ENCODE measurements at places on chromosomes 7 and 10.

DNA sequence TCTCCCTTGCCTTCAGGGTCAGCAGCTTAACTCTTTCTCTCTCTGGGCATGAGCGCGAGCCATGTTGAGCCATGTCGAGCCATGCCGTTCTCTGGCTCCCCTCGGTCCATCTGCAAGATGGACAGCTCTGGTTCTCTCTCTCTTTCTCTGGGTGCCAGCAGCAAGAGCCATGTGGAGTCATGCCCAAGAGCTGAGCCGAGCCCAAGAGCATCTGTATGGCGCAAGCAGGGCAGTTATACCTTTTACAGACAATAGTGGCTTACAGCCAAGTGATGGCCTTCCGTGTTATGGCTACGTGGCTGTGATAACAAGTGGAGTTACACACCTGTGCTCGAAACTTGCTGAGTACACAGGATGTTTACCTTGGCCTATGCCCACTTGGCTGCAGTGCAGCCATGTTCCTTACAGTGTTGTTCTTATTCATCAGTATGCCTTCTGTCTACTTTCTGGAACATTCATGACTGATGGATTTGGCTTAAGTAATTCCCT lies 327.7 kb downstream of the GLRX3 start:
- DNase-seq: no peak

DNA sequence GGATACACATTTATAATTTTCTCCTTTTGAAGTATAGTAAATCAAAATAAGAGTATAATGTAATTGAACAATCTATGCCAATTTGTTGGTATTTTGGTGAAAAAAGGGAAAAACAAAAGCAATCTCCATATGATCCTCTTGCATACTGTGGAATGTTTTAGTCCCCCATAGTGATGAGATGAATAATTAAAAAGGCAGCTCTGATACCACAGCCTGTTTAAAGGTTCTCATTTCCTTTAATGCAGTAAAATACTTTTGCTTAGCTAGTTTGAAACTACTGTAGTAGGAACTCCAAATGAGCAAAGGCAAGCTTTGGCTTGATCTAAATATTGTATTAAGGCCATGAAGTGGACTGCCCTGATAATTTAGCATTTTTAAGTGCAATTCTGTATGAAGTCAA lies 77.6 kb downstream of the VTI1A start:
- DNase-seq: no peak

DNA sequence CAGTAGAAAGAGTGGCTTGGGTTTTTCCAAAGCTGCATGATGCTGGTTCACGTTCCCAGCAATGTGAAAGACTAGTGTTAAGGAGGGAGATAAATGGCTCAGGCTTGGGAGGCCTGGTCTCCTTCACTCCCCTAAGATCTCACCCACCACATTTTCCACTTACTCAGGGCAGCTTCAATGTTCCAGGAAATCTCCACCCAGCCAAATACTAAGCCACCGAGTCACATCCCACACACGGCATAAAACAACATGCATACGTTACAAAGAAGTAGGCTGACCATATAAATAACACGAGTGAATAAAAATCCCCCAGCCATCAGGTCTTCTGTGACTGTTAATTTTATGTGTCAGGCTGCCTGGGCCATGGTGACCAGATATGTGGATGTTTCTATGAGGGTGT lies 303.5 kb downstream of the SFMBT2 start:
- no peak for DNase-seq

GRCh38 chr7:81232084-81232799 lies 313.4 kb upstream of the SEMA3C start:
- peak; percentile 94 for DNase-seq

- no peak for DNase-seq
These were observed 14.2 kb downstream of the DNAJC9 start for GRCh38 chr10:73232887-73233286.

DNA sequence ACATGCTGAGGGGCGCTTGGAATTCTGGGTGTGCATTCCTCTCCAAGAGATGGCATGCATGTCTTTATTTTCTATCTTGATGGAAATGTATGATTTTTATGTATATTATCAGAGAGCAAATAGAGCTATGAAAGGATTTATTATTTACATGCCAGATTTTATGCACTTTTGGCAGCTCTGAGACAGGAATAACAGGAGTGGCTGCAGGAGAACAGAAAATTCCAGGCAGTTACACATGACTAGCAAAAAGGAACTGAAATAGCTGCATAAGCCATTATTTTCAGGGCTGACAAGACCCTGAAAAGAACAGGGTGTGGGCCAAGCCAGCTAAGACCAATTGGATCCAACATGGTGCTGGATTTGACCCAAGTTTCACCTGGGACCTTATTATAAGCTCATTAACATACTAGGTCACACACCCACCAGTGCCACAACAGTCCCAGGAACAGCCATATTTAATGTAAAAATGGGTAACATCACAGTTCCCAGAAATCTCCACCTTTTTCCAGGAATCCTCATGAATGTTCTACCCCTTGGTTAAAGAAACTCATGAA lies 43.2 kb upstream of the ACSL5 start:
- no peak for DNase-seq

- no peak for DNase-seq
These were observed 73.5 kb downstream of the CLEC2L start for GRCh38 chr7:139597028-139597427.

- DNase-seq: no peak
These were observed 47.9 kb upstream of the CNPY1 start for GRCh38 chr7:155594163-155594732.

GRCh38 chr10:97428572-97428981 lies 2.6 kb downstream of the PGAM1 start:
- DNase-seq: no peak

- no peak for DNase-seq
These were observed 513.5 kb downstream of the PTPRN2 start for GRCh38 chr7:158073845-158074840.

- no peak for DNase-seq
These were observed 60.7 kb downstream of the DGKB start for GRCh38 chr7:14841869-14842268.

DNA sequence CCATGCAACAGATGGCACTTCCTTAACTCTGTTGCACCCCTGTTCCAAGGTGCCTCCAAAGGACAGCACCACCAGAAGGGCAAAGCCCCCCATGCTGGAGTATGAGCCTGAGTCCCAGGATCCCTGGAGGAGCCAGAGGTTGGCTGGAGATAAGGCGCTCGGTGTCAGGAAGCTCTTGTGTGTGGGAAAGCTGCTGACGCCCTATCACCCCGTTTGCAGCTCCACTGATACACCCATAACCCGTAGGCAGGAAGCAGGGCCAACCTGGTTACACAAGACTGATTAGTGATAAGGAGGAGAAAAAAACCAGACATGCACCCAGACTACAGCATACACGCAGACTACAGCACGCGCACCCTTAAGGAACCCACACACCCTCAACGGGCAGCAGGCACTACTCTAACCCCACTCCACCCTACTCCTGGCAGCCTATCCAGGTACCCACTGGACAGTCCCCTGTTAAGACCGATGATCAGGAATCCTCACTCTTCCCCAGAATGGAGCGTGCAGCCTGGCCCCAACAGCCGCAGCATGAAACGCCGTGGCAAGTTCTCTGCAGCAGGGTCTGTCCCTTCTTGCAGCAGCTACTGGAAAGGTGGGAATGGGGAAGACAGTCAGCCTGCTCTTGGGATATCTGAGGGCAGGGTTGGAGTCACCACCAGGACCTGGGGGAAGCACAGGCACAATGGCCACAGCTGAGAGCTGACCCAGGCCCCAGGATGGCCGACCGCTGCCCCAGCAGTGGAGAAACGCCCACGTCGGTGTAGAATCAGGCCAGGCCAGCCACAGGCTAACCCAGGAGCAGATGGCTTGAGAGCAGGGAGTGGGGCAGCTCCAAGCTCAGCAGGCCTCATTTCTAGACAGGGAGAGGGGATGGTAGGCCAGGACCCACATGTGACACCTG lies 38.3 kb upstream of the TUBB8 start:
- no peak for DNase-seq

DNA sequence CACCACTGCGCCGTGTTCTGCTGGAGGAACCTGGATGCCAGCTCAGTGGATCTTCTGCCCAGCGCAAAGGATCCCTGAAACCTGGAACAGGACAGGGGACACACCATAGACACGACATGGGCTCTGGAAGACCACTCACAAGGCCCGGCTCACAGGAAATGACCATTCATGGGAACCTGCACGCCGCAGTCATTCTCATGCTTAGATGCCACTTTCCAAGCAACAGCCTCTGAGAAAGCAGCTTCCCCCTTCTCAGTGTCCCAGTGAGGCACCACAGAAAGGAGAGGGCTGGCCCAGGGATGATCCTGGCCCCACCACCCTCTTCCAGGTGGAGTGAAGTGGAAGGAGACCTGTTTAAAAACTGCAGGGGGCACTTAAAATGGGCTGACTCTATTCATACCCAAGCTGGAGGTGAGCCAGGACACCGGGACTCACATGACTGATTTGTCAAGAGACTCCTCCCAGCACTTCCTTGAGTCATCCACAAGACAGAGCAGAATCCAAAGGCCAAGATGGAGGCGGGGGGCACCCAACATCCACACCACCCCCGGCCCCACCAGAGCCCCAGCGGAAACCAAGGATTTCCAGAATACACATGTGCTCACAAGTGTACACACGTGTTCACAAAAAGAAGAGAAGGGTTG lies 11.2 kb downstream of the CTBP2 start:
- DNase-seq: peak; percentile 54

DNA sequence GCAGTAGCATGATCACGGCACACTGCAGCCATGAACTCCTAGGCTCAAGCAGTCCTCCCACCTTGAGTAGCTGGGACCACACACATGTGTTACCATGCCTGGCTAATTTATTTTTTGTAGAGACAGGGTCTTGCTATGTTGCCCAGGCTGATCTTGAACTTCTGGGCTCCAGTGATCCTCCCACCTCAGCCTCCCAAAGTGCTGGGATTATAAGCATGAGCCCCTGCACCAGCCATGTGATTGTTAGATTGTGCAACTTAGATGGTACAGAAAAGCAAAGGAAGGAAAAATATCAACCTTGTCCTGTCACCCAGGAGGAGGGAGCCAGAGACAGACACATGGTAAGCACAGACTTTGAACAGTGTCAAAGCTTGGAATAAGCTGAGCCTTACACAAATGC lies 73.5 kb downstream of the CCNY start:
- DNase-seq: no peak

- DNase-seq: no peak
These were observed 58.0 kb downstream of the PDSS1 start for GRCh38 chr10:26755443-26755903.

GRCh38 chr10:13673156-13673555 lies 86.4 kb downstream of the PRPF18 start:
- peak; percentile 24 for DNase-seq

DNA sequence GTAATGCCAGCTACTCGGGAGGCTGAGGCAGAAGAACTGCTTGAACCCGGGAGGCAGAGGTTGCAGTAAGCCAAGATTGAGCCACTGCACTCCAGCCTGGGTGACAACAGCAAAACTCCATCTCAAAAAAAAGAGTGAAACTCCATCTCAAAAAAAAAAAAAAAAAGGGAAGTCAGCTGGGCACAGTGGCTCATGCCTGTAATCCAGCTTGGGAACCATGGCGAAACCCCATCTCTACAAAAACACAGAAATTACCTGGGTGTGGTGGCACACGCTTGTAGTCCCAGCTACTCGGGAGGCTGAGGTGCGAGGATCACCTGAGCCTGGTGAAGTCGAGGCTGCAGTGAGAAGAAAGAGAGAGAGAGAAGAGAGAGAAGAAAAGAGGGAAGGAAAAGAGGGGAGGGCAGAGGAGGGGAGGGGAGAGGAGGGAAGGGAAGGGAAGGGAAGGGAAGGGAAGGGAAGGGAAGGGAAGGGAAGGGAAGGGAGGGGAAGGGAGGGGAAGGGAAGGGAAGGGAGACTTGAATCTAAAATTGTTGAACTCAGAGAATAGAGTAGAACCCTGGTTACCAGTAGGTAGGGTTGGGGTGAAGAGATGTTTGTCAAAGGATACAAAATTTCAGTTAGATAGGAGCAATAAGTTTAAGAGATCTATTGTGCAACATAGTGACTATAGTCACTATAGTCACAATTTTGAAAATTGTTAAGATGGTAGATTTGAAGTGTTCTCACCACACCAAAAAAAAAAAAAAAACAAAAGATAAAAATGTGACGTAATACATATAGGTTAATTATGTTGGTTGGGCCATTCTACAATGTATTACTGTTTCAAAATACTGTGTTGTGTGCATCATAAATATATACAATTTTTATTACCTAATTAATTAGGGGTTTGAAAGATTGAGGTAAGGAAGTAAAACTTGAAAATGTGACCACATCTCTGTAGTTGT lies 2.5 kb downstream of the SLC16A9 start:
- no peak for DNase-seq

- no peak for DNase-seq
These were observed 178.1 kb downstream of the ELFN1 start for GRCh38 chr7:1848013-1848640.

GRCh38 chr10:97497572-97498075 lies 598 bp downstream of the MMS19 start:
- DNase-seq: peak; percentile 51

DNA sequence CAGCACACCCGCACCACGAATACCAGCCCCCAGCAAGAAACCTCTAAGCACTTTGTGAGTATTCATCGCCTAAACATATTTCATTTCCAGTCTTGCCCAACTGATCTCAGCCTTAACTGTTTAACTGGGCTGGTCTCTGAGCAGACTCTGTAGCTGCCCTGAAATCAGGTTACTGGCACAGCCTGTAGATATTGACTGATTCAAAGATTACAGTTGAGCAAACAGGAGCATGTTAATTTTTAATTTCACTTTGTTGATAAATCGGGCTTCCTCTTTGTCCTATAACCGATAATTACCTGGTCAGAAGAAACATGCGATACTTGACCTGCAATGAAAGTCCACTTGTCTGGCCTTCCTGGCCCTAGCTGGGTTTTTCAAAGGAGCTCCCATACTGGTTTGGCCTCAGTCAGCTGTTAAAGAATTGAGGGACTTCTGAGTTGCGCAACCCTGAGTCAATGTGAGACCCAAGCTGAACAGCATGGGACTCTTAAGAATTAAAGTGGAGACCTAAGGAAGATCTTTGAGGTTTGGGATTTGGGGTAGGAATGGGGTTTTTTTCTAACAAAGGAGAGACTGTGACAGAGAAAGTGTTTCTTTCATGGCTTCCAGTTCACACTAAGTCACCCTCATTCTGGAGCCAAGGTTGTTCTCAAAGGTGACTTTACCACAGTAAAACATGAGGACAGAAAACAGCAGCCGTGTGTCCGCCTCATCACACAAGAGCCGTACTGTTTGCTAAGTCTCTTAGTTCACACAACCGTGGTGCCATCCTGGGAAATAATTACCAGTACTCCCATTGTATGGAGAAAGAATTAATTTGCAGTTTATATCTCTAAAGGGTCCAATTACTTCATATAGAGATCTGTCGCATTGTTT lies 75.9 kb downstream of the PPP1R3C start:
- no peak for DNase-seq
